ENCODE measurements at places on chromosomes 11 and 22. TPM values are rescaled to one million over a fixed set of nuclear protein-coding genes. Genes with fewer than 3 reads are reported as not detected.

DNA sequence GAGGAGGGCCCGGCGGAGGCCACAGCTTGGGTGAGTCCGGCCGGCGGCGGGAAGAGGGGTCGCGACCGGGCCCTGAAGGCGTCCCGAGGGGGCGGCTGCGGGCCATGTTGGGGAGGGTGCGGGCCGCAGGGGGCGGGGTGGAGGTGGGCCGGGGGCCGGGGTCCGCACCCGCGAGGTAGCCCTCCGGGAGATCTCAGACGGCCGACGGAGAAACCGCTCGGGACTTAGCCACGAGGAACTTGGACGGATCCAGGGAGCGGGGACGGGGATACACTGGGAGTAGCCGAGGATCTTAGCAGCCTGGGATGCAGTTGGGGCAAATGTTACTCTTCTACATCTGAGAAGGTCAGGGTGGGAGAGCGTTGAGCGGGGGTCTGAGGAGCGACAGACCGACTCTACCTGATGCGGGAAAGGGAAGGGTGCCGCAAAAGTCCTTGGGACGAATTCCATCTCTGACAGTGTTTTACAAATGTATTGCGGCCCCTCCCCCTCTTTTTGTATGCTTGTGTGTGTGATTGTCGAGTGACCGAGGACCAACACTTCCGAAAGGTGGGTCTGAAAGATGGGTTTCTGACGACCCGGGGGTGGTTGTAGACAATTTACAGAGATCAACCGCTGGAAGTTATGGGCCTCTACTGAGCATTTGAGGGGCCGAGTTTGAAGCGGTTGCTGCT lies 658 bp downstream of the STIP1 start:
- peaks cover 23% of the 10 kb centered on the region for H3K4me1 ChIP-seq
- no peaks in the 10 kb centered on the region for H3K27me3 ChIP-seq

DNA sequence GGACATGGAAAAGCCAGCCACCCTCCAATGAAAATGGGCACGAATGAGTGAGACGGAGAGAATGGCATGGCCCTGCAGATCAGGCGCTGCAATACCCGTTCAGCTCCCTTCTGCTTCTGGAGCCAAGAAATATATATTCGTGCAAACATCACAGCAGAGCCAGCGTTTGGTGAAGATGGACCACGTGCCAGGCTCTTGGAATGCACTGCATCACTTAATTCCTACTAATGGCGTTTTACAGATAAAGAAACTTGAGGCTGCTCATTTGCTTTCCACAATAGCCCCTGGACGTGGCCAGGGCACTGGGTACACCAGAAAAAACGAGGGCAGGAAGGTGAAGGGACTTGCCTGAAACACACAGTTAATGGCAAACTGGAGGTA lies 1.6 kb upstream of the FXYD2 start:
- H3K36me3 ChIP-seq, result no peaks in the 10 kb centered on the region
- peaks cover 62% of the 10 kb centered on the region for H3K4me1 ChIP-seq

DNA sequence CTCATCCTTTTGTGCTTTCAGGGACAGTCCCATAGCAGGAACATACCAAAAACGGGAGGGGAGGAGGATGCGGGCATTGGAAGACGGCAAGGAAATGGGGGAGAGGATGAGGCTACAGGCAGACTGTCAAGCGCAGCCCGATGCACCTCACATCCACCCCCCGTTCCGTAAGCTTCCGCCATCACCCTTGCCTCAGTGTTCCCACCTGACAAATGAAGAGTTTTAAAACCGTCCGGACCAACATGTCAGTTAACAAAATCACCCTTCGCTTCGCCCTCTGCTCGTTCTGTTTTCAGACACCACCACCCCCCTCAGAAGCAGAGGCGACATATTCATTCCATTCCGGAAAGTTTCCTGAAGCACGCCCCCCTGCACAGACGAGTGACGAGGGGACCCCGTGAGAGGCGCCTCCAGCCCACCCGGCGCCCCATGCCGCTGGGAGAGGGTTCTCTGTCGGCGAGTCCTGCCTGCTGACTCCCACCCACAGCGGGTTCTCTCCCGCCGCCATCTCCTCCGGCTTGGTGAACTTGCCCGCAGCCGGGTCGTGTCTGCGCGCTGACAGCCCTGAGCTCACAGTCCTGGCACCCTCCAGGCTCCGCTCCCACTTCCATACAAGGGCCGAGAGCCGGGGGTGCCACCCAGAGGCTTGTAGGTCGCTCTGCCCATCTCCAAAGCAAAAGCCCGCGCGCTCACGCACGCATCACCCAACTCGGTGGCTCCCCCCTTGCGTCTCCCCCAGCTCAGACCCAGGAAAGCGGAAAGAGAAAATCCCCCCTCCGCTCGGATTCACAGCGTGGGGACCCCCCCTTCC lies 1.5 kb downstream of the IGSF9B start:
- H3K4me1 ChIP-seq, result peaks cover 17% of the 10 kb centered on the region
- H3K36me3 ChIP-seq, result no peaks in the 10 kb centered on the region
- H3K27me3 ChIP-seq, result peaks cover 48% of the 10 kb centered on the region
- no peak for DNase-seq
- H3K4me3 ChIP-seq, result peak overlapping the region; percentile 68

- peaks cover 4% of the 10 kb centered on the region for H3K36me3 ChIP-seq
- DNase-seq, result peak; percentile 36
- H3K27me3 ChIP-seq, result no peaks in the 10 kb centered on the region
- peak overlapping the region; percentile 24 for H3K4me3 ChIP-seq
- H3K27ac ChIP-seq, result peak overlapping the region; percentile 60
Measured at GRCh38 chr22:49975543-49976389, 15.2 kb downstream of the PIM3 start.

Gene GALNT18
- total RNA-seq, result not detected

Gene OR52A1
- total RNA-seq, result not detected
